ENCODE measurements at places on chromosomes 5 and 9.

- no peak for DNase-seq
Measured at GRCh38 chr5:9381464-9381863, 164.4 kb downstream of the SEMA5A start.

- no peak for DNase-seq
Measured at GRCh38 chr9:34988218-34989002, 1.1 kb upstream of the DNAJB5 start.

GRCh38 chr5:155562158-155562557 is 548.6 kb downstream of the KIF4B start:
- no peak for DNase-seq

GRCh38 chr9:131845305-131846298 is 105.7 kb upstream of the RAPGEF1 start:
- DNase-seq: no peak

DNA sequence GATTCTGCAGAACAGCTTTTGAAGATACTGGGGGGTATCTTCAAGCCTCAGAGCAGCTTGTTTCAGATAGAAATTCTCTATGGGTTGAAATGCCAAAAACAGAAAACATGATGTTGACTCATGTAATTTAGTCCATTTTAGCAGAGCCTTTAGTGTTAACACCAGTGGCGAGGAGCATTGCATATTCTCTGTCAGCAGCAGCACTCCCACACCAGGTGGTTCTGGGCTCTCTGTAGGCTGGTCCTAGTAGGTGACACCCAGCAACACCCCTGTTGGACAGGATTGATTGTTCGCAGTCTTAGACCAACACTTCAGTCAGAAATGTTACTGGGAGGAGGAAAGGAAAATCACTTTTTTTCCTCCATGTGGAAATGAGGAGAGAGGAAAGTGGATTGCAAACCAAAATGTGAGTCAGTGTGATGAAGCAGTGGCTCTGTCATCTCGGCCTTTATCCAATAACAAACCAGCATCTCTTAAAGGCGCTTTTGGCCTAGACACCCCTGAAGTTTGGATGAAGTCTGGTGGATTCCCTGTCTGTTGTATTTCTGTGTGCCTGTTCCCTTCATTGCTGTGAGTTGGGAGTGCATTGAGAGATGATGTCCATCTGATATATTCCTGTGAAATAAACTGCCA is 16.8 kb downstream of the SLC46A2 start:
- no peak for DNase-seq

DNA sequence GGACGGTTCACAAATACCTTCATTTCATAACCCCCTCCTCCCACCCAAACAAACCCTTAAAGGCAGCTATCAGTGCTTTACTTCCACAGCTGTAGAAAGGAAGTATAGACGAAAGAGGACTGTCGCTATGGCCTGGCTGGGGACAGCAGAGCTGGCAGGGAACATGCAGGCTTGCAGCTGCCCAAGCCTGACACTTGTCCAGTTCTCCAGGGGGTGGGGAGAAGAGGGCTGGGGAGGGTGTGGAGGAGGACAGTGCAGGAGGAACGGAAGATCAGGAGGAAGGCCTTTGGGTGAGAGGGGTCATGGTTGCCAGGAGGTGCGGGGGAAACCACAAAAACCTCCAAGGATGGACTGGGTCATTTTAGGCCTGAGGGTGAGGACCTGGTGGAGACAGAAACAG is 25.9 kb downstream of the ARPC5L start:
- no peak for DNase-seq

- no peak for DNase-seq
Measured at GRCh38 chr5:4817767-4818166, 322.4 kb upstream of the ADAMTS16 start.

- no peak for DNase-seq
Measured at GRCh38 chr9:91949392-91949945, 559 bp downstream of the ROR2 start.

GRCh38 chr5:37569466-37569865 is 190.3 kb downstream of the WDR70 start:
- DNase-seq: no peak

- no peak for DNase-seq
Measured at GRCh38 chr5:15693933-15694332, 194.0 kb downstream of the FBXL7 start.

DNA sequence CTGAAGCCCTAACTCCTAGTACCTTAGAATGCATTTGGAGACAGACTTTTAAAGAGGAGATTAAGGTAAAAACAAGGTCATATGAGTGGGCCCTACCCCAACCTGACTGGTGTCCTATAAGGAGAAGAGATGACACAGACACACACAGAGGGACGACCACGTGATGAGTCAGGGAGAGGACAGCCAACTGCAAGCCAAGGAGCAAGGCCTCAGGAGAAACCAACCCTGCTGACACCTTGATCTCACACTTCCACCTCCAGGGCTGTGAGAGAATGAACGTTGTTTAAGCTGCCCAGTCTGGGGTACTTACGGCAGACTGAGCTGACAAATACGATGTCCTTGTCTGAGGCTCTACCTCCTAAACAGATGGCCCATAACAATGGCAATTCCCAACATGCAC is 93.6 kb downstream of the ROR2 start:
- DNase-seq: no peak

DNA sequence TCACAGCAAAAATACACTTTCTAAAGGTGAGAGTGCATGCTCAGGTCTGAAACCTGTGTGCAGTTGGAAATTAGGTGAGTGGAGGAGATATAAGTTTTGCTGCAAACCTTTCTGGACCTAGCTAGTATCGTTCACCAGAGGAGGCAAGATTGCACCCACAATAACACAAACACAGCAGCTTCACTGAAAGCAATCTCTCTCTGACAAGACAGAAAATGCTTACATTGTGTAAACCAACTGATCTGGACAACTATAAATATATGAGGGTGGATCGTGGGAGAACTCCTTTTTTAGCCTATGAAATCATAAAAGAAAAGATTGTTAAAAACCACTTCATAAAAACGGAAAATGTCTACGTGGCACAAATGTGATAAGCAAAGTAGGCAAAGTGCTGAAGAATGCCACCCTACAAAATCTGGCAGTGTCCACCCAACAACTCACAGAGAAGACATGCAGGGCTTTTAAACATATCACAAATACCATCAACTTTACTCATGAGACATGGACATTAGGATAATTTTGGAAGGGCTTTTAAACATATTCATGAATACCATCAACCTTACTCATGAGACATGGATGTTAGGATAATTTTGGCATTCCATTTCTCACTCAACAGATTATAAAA is 134.3 kb downstream of the CDH18 start:
- DNase-seq: no peak

GRCh38 chr5:104199771-104200170 is 637.2 kb upstream of the NUDT12 start:
- no peak for DNase-seq

- no peak for DNase-seq
Measured at GRCh38 chr5:106699796-106700195, 970.9 kb downstream of the EFNA5 start.

DNA sequence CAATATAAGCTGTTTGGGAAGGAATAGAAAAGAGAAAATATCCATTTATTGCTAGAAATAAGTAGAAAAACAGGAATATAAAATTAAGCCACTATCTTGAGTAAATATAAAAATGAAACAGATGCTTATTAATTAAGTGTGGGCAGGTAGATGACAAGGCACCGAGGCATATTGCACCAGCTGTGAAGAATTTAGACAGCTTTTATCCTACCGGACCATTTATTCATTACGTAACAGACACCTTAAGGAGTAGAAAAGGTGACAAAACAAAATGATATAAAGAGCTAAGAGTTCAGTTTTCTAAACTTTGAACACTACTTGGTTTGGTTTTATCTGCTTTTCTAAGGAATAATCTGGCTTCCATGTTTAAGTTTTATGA is 404.1 kb downstream of the PTPRD start:
- no peak for DNase-seq

DNA sequence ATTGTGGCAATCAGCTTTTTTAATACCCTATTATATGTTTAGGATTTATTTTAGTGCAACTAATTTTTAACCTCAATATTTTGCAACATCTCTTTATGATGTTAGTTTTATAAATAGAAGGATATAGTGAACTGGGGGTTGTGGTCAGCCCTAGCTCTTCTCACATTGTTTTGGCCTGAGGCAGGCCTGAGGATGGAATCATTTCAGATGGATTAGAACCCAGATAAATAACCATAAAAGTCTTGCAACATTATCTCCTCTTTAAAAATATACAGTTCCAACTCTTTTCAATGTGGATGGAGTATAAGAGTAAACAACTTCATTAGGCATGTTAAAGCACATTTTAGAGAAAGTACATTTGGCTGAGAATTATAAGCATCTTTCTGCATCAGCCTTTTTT is 522.7 kb downstream of the NR2F1-AS1 start:
- DNase-seq: no peak

DNA sequence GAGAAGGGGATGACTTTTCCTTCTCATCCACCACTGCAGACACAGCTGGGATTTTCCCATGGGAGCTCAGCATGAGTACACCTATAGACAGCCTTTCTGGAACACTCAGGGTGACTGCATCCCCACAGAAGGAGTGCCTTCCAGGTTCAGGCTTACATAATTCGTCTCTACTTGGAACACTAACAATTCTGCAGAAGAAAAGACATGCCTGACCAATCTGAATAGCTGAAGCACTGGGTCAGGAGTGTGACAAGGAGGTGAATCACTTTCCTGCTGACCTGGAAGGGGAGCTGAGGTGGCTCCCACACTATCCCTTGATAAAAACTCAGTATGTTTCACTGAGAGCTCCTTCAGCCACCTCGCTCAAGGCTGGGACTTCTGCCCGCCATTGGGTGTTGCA is 425.3 kb downstream of the TLR4 start:
- DNase-seq: no peak
